NCI-H2171 (cell line): ENCODE measurements at places on chromosomes 7 and 10.

- no peak for DNase-seq
These were observed 153.6 kb upstream of the ZMIZ1 start for GRCh38 chr10:78915190-78915518.

DNA sequence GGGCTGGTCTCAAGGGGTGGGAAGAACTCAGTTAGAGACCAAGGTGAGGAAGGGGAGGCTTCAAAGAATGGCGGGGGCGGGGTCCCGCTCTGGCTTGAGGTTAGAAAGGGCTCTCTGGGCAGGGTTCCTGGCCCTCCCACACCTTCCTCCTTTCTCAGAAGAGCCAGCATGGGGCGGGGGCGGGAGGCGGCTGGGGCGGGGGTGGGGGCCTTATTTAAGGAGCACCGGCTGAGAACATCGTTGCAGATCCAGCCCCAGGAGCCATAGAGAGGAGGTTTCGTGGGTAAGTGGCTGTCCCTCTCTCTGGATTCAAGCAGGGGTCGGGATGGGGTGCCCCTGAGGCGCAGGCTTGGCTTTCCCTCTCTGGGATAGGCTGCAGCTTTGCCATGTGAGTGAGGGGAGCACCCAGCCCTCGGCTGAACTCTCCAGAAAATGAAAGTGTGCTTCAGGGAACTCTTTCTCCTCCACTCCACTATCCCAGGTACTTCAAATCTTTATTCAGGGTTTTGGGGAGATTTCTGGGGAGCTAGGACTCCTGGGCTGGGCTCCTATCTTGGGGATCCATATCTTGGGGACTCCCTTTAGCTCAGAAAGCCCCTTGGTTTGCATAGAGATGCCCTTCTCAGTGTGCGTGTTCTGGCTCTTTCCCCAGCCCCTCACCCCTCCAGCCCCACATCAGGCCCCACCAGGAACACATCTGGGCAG lies 3.3 kb upstream of the CUEDC2 start:
- DNase-seq = no peak

- peak; percentile 93 for DNase-seq
These were observed 56.4 kb downstream of the NEUROD6 start for GRCh38 chr7:31284106-31284505.

DNA sequence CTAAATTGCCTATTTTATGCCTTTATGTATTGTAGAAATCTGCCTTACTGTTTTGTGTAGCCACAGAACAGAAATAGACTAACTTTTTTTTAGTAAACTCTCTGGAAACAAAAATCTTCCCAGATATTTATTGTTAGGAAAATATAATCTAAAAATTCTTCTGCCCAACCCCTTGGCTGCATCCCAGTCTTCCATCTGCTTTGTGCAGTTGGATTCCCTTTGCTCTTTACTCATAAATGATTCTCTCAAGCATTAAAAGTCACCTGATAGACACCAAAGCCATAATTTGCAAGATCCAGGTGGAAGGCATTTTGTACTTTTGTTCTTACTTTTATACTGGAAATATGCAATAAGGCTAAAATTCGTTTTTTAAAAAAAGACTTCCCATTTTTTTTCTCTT lies 6.1 kb upstream of the CAV2 start:
- DNase-seq = no peak

DNA sequence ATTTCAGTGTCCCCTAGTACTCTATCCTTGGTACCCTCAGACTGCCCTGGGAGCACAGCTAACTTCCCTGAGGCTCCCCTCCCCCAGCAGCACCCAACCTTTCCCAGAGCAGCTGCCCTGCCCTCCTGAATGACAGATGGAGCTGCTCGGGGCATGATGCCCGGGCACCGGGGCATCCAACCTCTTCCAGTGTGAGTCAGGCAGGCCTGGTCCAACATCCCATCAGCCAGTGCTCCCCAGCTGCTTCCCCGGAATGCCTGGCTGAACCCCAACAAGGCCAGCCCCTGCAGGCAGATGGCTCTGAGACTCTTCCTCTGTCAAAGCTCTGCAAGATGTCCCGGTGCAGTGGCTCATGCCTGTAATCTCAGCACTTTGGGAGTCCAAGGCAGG lies 11.9 kb upstream of the TSPAN15 start:
- peak; percentile 55 for DNase-seq

DNA sequence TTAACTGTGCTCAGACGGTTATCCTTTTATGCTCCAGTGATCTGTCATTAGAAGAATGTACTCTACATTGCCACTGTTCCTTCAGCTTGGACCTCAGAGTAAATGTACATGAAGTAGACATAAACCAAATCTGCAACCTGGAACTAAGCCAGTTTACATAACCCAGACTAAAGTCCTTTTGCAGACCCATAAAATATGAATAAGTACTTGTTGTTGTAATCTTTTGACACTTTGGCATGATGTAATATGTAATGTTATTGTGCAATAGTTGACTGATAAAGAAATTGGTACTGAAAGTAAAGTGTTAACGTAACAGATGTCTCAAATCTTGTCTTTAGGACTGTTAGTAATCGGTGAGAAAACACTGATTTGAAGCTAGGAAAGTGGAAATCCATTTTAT lies 115.8 kb upstream of the SORCS1 start:
- DNase-seq = no peak

DNA sequence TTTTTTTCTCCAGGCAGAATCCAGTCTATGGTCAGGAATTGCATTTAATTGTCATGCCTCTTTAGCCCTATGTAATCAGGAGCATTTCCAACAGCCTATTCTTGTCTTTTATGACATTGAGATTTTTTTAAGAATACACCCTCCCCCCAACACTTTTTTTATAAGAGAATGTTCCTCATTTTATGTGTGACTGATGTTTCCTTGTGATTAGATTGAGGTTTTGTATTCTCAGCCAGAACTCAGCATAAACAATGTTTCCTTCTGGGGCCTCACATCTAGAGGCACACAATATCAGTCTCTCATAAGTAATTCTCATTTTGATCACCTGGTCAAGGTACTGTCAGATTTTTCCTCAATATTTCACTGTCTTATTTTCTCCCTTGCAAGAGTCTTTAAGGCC lies 193.4 kb upstream of the PDE1C start:
- DNase-seq = no peak

- DNase-seq = no peak
These were observed 649.1 kb downstream of the TNS3 start for GRCh38 chr7:46932676-46933424.
